ENCODE measurements at places on chromosomes 3 and 15.

GRCh38 chr3:160540551-160540950 is 24.8 kb downstream of the KPNA4 start:
- peak; percentile 11 for DNase-seq

DNA sequence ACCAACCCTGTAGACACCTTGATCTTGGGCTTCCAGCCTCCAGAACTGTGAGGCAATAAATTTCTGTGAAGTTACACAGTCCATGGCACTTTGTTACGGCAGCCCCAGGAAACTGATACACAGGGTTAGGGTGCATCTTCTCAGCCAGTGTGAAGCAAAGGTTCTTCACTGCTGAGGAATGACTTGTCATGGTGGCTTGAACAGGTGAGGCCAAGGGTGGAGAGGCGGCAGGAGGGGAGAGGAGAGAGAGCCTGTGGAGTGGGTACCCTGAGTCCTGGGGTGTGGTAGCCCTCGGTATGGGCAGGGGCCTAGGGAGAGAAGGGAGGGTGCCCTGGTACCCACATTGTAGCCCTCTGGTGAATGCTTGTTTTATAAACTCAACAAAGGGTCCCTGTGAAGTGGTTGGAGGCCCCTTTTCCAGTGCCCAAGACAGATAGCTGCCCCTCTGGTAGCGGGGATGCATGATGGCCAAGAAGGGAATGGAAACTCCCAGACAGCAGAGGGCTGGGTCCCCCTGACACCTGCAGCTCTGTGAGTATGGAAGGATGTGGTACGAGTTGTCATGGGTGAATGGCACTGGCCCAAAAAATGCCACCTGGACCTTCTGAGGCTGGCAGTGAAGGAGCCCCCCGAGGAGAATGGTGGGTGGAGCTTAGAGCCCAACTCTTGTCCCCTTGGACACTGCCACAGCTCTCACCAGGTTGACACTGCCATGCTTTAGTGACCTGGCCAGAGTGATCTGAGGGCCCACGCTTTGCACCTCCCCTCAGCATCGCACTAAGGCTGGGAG is 49.6 kb downstream of the SPSB4 start:
- DNase-seq = no peak

DNA sequence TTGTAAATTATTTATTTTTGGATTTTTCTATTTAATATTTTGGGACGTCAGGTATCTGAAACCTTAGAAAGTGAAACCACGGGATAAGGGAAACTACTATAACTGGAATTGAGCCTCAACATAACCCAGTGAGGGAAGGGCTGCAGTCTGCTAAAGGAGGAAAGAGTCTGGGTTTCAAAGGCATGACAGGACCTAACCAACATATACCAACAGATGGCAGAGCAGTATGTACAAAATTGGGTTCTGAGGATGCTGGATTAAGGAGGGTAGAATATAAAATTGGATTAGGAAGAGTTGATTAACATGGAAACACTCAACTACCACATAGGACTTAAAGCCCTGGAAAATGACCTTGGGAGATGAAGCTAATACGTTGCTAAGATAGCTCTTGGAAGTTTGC is 603.5 kb downstream of the MECOM start:
- peak; percentile 26 for DNase-seq

DNA sequence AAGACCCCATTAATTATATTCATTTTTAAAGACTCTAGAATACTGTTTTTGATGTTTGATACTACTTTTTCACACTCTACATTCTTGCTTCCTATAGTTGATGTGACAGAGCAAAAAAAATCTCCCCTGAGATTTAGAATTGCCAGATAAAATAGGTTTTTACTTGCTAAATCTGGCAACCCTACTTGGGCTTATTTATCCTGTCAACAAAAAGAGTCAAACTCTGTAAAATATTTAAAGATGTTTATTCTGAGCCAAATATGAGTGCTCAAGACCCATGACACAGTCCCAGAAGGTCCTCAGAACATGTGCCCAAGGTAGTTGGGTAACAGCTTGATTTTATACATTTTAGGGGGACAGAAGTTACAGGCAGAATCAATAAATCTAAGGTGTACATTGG is 72.3 kb downstream of the DAPK2 start:
- peak; percentile 64 for DNase-seq

DNA sequence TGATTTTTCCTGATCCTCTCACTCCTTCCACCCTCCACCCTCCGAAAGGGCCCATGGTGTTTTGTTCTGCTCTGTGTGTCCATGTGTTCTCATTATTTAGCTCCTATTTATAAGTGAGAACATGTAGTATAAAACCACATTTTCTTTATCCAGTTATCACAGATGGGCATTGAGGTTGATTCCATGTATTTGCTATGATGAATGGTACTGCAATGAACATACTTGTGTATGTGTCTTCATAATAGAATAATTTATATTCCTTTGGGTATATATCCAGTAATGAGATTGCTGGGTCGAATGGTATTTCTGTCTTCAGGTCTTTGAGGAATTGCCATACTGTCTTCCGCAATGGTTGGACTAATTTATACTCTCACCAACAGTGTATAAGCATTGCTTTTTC is 126.0 kb downstream of the IMPG2 start:
- DNase-seq = no peak

DNA sequence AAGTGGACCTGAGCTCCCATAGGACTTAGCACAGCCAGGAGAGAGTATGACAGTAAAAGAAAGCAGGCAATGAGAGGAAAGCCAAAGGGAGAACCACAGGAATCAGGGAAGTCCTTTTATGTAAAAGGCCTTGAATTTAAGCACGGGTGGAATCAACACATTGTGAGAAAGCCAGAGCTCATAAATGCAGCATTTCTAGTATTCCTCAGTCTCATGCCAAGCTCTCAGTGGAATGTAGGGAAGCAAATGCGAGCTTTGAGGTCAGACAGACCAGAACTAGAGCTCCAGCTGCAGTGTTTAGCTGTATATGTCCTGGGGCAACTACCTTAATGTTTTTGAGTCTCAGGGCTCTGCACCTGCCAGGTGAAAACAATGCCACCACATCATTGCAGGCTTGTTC is 132.1 kb upstream of the TRIM42 start:
- peak; percentile 45 for DNase-seq

DNA sequence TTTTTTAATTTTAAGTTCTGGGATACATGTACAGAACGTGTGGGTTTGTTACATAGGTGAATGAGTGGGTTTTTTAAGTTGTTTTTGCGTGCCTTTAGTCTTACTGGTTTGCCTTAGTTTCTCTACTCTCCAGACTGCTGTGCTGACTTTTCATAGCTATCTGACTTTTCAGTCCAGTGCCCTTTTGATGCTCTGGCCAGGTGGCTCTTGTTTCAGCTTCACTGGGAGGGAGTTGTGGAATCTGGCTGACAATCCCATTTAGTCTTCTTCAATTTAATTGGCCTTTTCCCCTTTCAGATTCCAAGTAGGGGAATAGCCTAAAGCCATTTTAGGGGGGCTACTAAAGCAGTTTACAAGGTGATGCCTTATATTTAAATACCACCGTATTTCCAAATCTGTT is 30.1 kb downstream of the FNDC3B start:
- DNase-seq = no peak

DNA sequence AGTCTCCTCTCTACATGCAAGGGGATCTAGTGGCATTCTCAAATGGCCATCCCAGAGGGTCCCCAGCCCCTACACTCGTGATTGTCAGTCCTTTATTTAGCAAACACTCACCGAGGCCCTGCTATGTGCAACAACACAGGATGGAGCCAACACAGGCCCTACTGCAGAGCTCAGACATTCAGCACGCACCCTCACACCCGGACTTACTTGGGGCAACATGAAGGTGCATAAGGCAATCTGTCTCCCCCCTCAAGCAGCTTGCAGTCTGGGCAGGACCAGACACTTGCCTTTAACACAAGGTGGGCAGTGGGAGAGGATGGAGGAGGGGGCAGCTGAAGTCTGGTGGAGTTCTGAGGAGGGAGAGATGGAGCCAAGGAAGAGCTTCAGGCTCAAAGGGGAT is 258.4 kb downstream of the XXYLT1 start:
- no peak for DNase-seq

Data from AG10803 (cell line).